Ascending aorta (tissue), 2 donors: ENCODE measurements at places on chromosomes 1 and 21.

GRCh38 chr1:54404939-54405897 is 976 bp downstream of the SSBP3 start:
- H3K27me3 ChIP-seq: no peaks in the 10 kb centered on the region
- H3K36me3 ChIP-seq: peaks cover 7% of the 10 kb centered on the region
- peak overlapping the region; percentile 77 for H3K27ac ChIP-seq
- H3K4me3 ChIP-seq: peak overlapping the region; percentile 96
- no peak for DNase-seq
- peaks cover 39% of the 10 kb centered on the region for H3K4me1 ChIP-seq

DNA sequence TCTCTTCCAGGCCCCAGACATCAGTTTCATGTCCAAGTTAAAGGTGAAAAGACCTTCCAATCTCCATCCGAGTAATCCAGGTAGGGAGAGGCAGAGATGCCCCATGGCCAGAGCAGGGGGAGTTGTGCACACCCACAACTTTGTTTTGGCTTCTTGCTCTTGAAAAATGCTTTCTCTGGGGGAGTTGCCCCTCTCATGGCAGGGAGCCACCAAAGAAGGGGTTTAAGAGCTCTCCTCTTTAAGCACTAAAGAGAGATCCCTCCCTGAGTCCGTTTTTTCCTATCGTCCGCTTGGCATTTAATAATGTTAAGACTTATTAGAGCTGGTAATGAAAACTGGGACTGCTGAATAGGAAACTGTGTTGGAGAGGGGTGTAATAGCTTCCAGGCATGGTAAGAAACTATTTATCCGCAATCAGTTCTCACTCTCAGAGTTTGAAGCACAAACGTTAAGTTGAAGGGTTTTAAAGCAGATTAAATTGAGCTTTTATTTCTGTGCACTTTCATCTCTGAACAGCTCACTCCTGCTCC is 8.3 kb downstream of the PAX7 start:
- H3K4me3 ChIP-seq: no peak overlapping the region
- no peak for DNase-seq
- H3K27ac ChIP-seq: no peak overlapping the region
- H3K27me3 ChIP-seq: peaks cover 11% of the 10 kb centered on the region
- no peaks in the 10 kb centered on the region for H3K4me1 ChIP-seq

DNA sequence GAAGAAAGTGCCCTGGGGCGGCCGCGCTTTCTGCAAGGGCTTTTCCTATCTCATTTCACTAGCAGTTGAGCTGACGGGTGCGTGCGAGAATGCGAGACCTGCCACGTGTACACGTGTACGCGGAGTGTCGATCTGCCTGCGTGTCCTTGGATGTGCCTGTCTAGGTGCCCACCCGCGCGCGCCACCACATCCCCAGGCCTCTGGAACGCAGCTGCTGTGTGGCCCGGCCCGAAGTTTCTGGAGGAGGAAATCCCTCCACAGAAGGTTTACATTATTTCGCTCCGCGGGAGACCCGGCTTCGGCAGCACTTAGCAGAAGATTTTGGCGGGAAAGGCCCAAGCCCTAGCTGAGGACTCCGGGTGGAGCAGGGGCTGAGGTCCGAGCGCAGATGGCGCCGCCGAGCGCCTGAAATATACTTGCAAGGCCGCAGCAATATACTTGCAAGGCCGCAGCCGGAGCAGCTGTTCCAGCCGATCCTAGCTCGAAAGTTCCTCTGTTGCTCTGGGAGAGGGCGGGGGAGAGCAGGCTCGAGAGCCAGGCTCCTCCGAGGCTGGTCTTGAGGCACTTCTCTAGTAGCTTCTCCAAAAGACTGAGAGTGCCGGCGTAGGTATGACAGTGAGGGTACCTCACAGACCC is 3.9 kb downstream of the TBX15 start:
- peak overlapping the region; percentile 31 for H3K4me3 ChIP-seq
- peaks cover 27% of the 10 kb centered on the region for H3K27me3 ChIP-seq
- no peak for DNase-seq
- no peak overlapping the region for H3K27ac ChIP-seq
- no peaks in the 10 kb centered on the region for H3K36me3 ChIP-seq
- peaks cover 4% of the 10 kb centered on the region for H3K4me1 ChIP-seq

- H3K4me3 ChIP-seq: no peak overlapping the region
- no peak for DNase-seq
- H3K27me3 ChIP-seq: no peaks in the 10 kb centered on the region
- H3K27ac ChIP-seq: peak overlapping the region; percentile 75
Observed at GRCh38 chr1:201487742-201488141, 18.8 kb upstream of the PHLDA3 start.

DNA sequence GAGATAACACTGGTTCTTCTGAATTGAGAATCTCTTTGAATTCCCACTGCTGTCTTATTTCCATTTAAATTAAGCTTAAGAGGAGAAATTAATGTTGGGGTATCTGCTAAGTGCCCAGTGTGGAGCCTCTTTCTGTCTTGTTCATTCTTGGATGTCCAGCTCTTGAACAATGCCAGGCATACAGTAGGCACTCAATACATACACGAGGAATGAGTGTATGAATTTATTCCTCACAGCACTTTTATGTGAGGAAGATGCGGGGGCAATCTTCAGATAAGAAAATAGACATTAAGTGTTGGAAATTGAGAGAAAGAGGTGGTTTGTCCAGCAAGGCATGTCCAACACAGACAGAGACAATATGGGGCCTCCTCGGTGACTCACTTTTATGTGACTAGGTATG is 11.8 kb upstream of the ATF3 start:
- no peak overlapping the region for H3K27ac ChIP-seq
- H3K4me3 ChIP-seq: no peak overlapping the region
- H3K4me1 ChIP-seq: peaks cover 5% of the 10 kb centered on the region
- no peaks in the 10 kb centered on the region for H3K27me3 ChIP-seq

GRCh38 chr1:20589331-20590278 is 708 bp downstream of the CDA start:
- no peaks in the 10 kb centered on the region for H3K36me3 ChIP-seq
- H3K4me3 ChIP-seq: no peak overlapping the region
- no peak for DNase-seq
- peak overlapping the region; percentile 37 for H3K27ac ChIP-seq
- no peaks in the 10 kb centered on the region for H3K4me1 ChIP-seq
- no peaks in the 10 kb centered on the region for H3K27me3 ChIP-seq

DNA sequence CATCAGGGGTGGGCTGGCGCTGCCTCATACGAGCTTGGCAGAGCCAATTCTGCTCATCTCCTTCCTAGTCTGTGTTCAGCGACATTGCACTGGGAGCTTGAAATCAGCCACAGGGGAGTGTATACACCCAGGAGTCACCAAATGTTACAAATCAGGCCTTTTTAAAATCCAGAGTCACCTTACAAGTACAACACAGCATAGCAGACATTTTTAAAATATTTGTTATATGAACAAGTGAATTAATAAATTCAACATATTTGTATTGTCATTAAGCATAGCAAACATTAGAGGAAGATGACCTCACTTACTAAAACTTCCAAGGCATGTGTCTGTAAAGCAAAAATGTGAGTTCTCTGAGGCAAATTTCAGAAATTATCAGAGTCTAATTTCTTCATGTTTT is 210.0 kb downstream of the HLX start:
- H3K27ac ChIP-seq: no peak overlapping the region
- H3K4me1 ChIP-seq: no peaks in the 10 kb centered on the region
- H3K27me3 ChIP-seq: no peaks in the 10 kb centered on the region
- no peaks in the 10 kb centered on the region for H3K36me3 ChIP-seq
- H3K4me3 ChIP-seq: no peak overlapping the region

DNA sequence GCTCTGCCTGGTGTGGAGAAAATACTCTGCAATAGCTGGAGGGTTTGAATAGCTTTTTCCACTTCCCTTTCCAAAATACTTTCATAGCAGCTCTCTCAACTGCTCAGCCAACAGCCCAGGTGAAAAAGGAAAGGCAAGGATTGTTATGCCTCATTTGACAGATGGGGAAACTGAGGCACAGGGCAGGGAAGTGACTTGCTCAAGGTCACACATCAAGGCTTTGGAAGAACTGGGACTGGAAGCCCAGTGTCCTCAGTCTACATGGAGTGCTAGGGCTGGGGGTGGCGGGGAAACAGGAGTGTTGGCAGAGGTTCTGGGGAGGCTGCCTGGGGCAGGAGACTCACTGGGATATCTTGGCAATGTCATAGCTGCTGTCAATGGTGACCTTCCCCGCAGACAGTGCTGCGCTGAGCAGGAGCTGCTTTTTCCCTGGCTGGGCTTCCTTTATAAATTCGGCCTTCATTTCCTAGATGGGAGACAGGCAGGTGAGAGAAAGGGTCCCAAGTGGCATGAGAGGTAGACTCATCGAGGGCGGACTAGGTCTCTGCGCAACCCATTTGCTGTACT is 4.0 kb downstream of the CHI3L1 start:
- no peaks in the 10 kb centered on the region for H3K4me1 ChIP-seq
- no peak for DNase-seq
- no peak overlapping the region for H3K27ac ChIP-seq

GRCh38 chr1:113223546-113223945 is 150.5 kb downstream of the LRIG2 start:
- H3K36me3 ChIP-seq: no peaks in the 10 kb centered on the region
- H3K27ac ChIP-seq: no peak overlapping the region
- H3K4me3 ChIP-seq: no peak overlapping the region
- no peaks in the 10 kb centered on the region for H3K27me3 ChIP-seq

DNA sequence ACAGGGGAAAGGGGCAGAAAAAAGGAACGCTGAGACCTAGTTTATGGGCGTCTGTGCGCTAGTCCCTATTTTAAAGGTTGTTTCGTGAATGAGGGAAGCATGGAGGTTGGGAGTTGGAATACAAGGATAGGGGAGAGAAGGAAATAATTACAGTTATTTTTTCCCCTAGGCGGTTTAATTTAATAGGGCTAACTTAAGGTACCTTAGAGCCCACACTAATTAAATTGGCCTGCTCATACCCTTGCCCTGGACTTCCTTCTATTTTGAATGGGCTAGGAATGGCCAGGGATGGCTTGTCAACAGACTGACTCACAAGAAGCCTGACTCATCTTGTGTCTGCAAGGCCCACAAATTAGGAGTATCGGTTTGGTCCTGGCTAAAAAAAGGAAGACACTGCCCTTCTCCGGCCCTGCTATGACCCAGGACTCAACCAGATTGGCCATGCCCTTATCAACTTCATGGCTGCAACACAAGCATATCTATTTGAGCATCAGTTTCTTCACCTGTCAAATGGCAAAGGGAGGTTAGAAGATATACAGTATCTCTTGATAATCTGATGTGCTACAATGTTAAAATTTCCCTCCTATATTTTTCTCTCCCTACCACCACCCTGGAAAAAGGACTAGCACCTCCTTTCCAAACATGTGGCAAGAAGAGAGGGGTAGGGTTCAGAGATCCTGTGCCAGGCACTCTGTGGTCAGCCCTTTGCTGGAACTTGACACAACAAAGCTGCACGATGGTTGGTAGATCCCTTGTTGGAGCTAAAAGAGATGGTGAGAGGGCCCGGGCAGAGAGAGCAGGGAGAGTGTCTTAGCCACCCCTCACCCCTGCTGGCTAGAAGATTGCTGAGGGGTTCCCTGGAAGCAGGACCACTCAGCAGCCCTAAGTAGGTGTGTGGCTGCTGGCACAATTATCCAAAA is 2.2 kb upstream of the SSBP3 start:
- no peak overlapping the region for H3K4me3 ChIP-seq
- H3K27ac ChIP-seq: peak overlapping the region; percentile 86
- no peak for DNase-seq
- no peaks in the 10 kb centered on the region for H3K27me3 ChIP-seq

DNA sequence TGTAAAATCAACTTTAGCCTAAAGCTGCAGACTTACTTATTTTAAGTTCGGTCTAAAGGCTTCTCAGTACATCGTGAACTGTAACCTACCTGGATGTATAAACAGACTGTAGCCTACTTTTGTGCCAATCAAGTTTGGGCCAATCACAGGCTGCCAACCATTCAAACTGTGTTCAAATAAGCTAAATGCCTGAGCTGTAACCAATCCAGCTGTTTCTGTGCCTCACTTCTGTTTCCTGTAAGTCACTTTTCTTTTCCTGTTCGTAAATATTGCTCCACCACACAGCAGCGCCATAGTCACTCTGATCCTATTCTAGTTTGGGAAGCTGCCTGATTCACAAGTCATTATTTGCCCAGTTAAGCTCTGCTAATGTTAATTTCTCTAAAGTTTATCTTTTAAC is 37.5 kb upstream of the SLAMF9 start:
- no peaks in the 10 kb centered on the region for H3K4me1 ChIP-seq
- no peaks in the 10 kb centered on the region for H3K27me3 ChIP-seq
- no peak overlapping the region for H3K4me3 ChIP-seq
- no peaks in the 10 kb centered on the region for H3K36me3 ChIP-seq

DNA sequence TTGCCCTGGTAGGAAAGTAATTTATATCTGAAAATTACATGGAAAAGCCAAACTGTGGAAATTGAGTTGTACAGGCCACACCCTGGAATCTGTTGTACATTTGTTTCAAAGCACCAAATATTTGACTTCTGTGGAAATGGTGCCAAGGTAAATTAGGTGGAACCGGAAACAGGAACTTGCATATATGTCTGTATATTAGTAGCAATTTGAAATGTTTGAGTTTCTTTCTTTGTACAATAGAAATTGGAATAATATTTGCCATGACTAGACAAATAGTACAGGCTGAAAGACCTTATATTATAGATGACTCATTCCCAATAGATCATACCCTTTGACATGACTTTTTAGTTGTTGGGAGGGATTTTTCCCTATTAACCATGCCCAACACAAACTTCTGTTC is 10.5 kb upstream of the TAF1A start:
- no peak for DNase-seq
- no peaks in the 10 kb centered on the region for H3K27me3 ChIP-seq
- no peaks in the 10 kb centered on the region for H3K36me3 ChIP-seq

DNA sequence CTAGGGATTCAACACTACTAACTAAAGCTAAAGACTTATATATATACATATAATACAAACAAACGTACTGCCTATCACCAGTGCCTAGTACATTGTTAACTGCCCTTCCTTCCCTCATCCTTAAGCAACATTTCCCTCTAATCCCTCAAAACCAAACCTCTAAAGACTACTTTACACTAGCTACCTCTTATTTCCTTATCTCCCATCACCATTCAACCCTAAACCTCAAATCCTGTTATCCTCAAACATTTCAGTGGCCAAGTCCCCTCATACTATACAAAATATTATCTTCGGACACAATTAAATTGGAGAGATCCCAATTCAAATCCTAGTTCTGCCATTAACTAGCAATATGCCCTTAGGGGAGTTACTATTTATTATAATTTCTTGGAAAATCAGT is 3.7 kb downstream of the SCAF4 start:
- no peak overlapping the region for H3K4me3 ChIP-seq
- H3K36me3 ChIP-seq: no peaks in the 10 kb centered on the region
- no peak overlapping the region for H3K27ac ChIP-seq
- no peak for DNase-seq
- no peaks in the 10 kb centered on the region for H3K27me3 ChIP-seq

GRCh38 chr1:170617591-170618330 is 46.2 kb upstream of the PRRX1 start:
- no peaks in the 10 kb centered on the region for H3K4me1 ChIP-seq
- no peaks in the 10 kb centered on the region for H3K27me3 ChIP-seq
- H3K27ac ChIP-seq: no peak overlapping the region
- H3K36me3 ChIP-seq: no peaks in the 10 kb centered on the region
- no peak overlapping the region for H3K4me3 ChIP-seq

GRCh38 chr1:181759481-181759880 is 276.2 kb downstream of the CACNA1E start:
- H3K27me3 ChIP-seq: no peaks in the 10 kb centered on the region
- H3K4me3 ChIP-seq: no peak overlapping the region
- H3K27ac ChIP-seq: no peak overlapping the region
- H3K36me3 ChIP-seq: no peaks in the 10 kb centered on the region
- no peak for DNase-seq

GRCh38 chr1:160548183-160548582 is 25.1 kb upstream of the SLAMF6 start:
- no peaks in the 10 kb centered on the region for H3K27me3 ChIP-seq
- no peak overlapping the region for H3K27ac ChIP-seq
- H3K4me1 ChIP-seq: no peaks in the 10 kb centered on the region
- no peak for DNase-seq
- no peak overlapping the region for H3K4me3 ChIP-seq
- no peaks in the 10 kb centered on the region for H3K36me3 ChIP-seq
